ENCODE measurements at places on chromosomes 7 and 10. TPM values are rescaled to one million over a fixed set of nuclear protein-coding genes. Genes with fewer than 3 reads are reported as not detected.

DNA sequence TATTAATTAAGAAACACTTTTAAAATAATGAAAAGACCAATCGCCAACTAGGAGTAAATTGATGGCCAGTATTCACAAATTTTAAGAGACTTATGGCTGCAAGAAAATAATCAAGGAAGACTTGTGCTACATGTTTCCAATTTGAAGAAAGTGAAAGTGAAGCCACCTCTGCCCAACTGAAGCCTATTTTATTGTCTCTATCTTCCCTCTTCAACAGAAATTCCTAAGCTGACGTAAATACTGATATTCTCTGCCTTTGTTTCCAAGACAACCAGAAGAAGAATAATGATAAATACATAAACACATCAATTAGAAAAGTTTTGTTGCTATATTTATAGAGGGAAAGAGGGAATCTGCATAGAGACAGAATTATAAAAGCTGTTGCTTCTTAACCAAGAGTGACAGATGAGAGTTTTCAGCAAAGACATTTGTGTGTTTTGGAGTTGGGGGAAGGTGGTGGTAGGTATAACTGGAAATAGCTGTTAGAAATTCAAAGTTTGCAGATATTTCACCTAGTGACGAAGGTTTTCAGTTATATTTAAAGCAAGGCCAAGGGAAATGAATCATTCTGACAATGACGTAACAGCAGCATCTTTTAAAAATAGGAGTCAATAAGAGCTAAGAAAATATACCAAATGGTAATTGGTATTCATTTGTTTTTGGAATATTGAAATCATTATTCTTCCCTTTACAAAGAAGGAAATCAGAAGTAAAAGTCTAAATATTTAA, 576.6 kb upstream of the SORCS1 start:
- no peak for DNase-seq
- H3K27me3 ChIP-seq, result no peaks in the 10 kb centered on the region
- H3K4me3 ChIP-seq, result no peak overlapping the region
- no peaks in the 10 kb centered on the region for H3K4me1 ChIP-seq
- H3K36me3 ChIP-seq, result no peaks in the 10 kb centered on the region

DNA sequence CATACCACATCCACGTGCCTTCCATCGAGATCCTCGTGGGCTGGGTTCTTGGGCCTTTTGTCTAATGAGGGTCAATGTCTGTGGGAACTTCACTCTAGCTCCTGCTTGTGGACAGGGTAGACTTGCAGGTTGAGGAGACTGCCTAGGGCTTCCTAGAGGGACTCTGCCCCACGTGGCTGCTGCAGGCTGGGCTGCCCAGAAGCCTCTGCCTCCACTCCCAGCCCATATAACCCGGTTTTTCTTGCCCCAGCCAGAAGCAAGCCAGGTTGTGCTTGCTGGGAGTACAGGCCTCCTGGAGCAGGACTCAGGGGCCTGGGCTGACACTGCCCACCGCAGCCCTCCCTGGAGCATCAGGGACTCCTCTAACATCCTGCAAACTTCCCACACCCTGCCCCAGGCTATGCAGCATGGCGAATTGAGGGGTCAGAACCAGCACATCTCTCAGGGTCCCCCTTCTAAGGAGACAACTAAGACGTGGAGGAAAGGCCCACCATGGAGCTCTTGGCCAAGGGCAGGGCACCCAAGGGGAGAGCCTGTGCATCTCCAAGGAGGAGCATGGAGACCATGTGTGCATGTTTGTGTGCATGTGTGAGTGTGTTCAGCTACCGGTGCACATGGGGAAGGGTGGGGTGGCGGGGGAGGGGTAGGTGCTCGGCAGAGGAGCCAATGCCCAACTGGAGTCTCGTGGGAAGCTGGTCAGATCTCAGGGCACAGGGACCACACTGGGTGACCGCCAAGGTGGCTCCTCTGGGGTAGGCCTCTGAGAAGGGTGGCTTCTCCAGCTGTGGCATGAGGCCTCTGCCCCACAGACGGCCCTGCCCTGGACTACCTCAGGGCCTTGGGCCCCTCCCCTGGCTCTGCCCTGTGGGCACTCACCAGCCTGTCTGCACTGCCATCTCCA, 62.6 kb downstream of the RASGEF1A start:
- no peak for DNase-seq
- no peak overlapping the region for H3K27ac ChIP-seq
- H3K4me1 ChIP-seq, result peaks cover 43% of the 10 kb centered on the region
- H3K27me3 ChIP-seq, result no peaks in the 10 kb centered on the region
- H3K4me3 ChIP-seq, result no peak overlapping the region
- H3K36me3 ChIP-seq, result peaks cover 11% of the 10 kb centered on the region

DNA sequence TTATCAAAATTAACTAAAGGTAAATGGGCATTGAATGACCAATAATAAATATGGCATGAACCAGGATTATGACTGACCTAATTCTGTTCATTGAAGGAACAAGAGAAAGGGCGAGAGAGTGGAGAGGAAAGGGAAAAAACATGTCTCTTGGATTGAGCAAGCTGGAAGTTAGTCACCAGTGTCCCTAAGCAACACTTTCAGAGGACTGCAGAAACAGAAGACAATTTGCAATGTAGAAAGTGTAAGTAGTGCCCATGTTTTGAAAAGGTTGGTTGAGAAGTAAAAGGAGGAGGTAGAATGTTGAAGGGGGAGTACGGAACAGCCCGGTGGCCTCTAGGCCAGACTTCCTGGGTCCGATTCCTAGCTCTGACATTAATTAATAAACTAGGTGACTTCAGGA, 94.6 kb downstream of the FAS start:
- no peaks in the 10 kb centered on the region for H3K27me3 ChIP-seq
- H3K4me3 ChIP-seq, result no peak overlapping the region
- no peak for DNase-seq

SPDYE2 gene
- not detected for total RNA-seq

PLEKHS1 gene
- total RNA-seq, result 0.14 TPM
